Suppressor macrophage treated with lipopolysaccharide for 4 hours (primary cell): ENCODE measurements at places on chromosomes 11 and 22.

DNA sequence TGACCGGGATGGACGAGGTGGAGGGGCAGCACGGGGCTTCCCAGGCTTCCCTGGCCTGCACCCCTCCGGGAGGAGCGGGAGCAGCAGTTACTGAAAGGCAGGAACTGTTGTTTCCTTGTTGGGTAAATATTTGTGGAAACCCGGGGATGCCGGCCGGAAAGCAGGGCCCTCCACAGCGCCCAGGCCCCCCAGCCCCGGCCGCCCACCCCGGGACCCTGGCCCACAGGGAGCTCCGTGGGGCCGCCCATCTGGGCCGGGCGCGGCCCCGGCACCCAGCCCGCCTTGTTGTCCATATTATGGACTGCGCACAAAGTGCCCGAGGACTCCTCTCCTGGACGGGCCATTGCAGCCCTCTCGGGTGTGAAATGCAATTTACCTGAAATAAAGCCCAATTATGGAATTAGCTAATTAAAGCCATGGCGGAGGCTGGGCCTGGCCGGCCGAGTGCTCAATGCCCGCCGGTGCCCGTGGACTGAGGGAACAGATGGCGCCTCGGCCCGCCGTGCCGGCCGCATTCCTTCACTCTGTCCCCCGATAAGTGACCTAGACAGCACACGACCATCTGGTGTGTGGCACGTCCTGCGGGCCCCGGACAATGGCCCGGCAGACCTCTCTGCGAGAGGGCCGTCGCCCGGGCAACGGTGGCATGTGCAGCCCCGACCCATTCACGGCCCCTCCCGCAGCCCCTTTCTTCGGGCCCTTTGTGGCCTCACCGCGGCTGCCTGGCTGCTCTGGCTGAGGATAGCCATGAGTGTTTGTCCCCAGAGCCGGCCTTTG lies 35.4 kb downstream of the CDKN1C start:
- no peak for DNase-seq

GRCh38 chr11:124085583-124085982 lies 29.7 kb upstream of the VWA5A start:
- DNase-seq, result no peak

- DNase-seq, result no peak
These were observed 1.8 kb upstream of the CD82 start for GRCh38 chr11:44563711-44564110.

GRCh38 chr11:27965559-27965958 lies 142.4 kb downstream of the KIF18A start:
- DNase-seq, result no peak

GRCh38 chr22:21701384-21701971 lies 34.1 kb downstream of the YPEL1 start:
- no peak for DNase-seq

- DNase-seq, result no peak
These were observed 52.9 kb downstream of the ST14 start for GRCh38 chr11:130212431-130212961.

DNA sequence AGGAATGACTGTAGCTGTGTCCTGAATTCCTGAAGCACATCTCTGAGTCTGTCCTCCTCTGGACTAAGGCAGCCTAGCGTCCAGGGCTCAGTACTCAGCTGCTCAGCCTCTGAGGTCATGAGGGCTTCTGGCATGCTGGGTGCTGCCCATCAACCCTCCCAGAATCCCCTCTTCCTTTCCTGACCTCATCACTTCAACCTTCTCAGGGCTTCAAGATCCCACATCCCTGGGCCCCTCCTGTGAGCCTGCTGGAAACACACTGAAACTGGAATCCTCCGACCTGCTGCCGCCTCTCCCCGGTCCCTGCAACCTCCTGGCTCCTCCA lies 803 bp downstream of the KRTAP5-8 start:
- no peak for DNase-seq

GRCh38 chr22:33492210-33492651 lies 428.0 kb downstream of the LARGE1 start:
- DNase-seq, result no peak

DNA sequence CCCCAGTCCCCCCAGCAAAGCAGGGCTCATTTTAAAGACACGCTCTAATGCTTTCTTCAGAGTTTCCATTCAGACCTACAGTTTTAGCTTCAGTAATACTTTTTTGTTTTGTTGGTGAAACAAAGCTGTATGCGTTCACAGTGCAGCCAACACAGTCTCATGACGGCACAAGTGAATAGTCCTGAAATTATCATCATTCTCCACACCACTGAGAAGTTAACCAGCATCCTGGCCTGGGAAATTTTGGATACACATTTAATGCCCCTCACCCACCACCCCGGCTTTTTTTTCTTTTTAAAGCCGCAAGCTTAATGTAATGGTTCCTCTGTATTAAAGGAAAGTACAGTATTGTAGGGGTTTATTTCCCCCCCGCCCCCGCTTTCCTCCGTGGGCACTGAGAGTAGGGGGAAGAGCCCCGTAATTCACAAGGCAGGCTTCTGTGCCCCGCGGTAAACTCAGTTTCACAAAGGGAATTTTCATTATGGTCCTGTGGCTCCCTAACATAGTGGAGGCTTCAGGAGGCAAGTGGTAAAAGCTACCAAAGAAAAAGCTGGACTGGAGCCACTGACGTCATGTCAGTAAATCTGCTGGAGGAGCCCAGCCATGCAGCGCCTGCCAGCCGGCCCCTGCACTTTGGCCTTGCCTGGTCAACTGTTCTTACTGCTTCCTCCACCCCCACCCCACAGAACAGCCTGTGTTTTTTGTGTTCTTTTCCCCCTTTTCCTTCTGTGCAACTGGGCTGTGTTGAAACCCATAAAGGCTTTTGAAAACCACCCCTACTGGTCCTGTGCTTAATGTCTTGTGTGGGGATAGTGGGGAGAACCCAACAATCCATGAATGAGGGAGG lies 18.2 kb downstream of the TEAD1 start:
- no peak for DNase-seq

- DNase-seq, result peak; percentile 61
These were observed 23.5 kb upstream of the TH start for GRCh38 chr11:2194877-2195755.
